ENCODE measurements at places on chromosomes 16 and 17. TPM values are rescaled to one million over a fixed set of nuclear protein-coding genes. Genes with fewer than 3 reads are reported as not detected.
A peak's percentile ranks its signal among the peaks of the same experiment; 100 is the strongest.

The ACSM3 gene
- polyA plus RNA-seq: 74.0 TPM

- DNase-seq: no peak
These were observed 59.4 kb downstream of the RTN4RL1 start for GRCh38 chr17:1965556-1966273.

- no peak for DNase-seq
These were observed 16.2 kb upstream of the CSF3 start for GRCh38 chr17:39999067-39999466.

- no peak for DNase-seq
These were observed 160.2 kb downstream of the RGS9 start for GRCh38 chr17:65297384-65297783.

GRCh38 chr16:63050391-63050790 lies 1014.2 kb upstream of the CDH8 start:
- no peak for DNase-seq

DNA sequence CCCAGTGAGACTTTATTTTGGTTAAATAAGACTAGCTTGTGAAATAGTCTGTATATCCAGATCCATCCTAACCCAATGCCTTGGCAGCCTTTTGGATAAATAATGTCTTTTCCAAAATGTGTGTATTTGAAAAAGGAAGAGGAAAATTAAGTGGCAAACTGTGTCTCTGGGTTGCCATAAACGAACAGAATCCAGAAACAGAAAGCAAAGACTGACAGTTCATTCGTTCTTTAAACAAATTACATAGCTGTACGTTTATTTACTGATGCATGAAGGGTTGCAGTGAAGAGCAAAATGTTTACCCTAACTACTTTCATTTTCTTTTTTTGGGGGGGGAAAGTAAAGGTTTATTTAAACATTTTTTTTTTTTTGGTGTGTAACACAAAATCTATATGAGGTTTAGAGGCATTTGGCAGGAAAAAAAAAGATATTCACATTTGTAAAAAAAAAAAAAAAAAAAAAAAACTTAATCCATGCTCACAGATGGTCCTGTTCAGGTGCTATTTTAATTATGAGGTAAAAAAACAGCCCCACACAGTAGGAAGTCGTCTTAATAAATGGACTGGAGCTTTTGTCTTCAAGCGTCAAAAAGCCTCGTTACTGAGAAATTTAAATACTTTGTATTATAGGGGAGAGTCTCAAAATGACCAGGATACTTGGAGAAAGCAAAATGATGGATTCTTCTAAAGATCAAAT lies 245.9 kb downstream of the FTO start:
- DNase-seq: peak; percentile 18

- DNase-seq: peak; percentile 13
These were observed 97.3 kb downstream of the SDK2 start for GRCh38 chr17:73546770-73547536.

Data from HepG2 (cell line).